Stomach (tissue), 19 donors: ENCODE measurements at places on chromosomes 4 and X. TPM values are rescaled to one million over a fixed set of nuclear protein-coding genes. Genes with fewer than 3 reads are reported as not detected.

Gene FGFBP1
- not detected for total RNA-seq

Gene SLC49A3
- total RNA-seq, result 9.4 TPM

Gene RPL39
- 913 TPM for total RNA-seq

Gene MTTP
- not detected for total RNA-seq

Gene CTAG2
- not detected for total RNA-seq

Gene IL3RA
- total RNA-seq, result not detected

Gene KLB
- total RNA-seq, result not detected
